Activated CD8-positive, alpha-beta memory T cell treated with anti-CD3 and anti-CD28 coated beads for 24 hours (primary cell): ENCODE measurements at places on chromosomes 4 and X.

DNA sequence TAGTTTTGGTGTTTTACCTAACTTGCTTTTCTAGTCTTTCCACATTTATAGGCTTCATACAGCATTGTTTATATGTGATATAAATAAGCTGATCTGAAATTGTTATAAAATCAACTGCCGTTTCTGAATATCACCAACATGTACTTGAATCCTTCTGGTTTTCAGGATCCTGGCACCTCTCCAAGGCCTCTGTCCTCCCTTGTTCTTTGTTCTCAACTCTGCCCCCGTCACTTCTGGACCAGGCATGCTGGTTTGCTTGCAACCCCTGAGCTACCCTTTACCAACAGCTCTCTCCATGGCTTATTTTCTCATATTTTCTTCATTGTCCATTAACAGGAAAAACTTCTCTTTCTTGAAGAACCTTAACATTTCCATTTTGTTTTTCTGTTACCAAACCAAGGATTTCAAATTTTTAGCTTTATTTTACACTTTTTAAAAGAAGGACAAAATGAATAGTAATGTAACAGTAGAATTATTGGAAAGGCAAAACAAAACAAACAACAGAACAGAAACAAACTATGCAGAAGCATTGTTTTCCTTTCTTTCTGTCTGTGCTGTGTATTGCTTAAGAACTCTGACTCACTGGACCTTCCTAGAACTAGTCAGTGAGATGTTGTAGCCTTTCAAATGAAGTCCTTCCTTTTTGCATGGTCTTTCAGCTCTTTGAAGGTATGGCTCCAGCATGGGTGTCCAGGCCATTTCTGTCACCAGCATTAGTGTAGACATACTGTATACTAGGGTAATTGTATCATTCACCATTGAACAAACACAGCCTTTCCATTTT lies 44.8 kb downstream of the BANK1 start:
- no peak for DNase-seq

GRCh38 chr4:77203380-77204197 lies 46.6 kb downstream of the CCNG2 start:
- DNase-seq, result peak; percentile 80

GRCh38 chr4:4913147-4913561 lies 53.7 kb downstream of the MSX1 start:
- DNase-seq, result no peak

- DNase-seq, result no peak
These were observed 11.3 kb upstream of the SLC9A7 start for GRCh38 chrX:46770000-46770816.

GRCh38 chr4:133624744-133625143 lies 475.6 kb downstream of the PCDH10 start:
- DNase-seq, result no peak

GRCh38 chr4:183035256-183035655 lies 63.8 kb upstream of the WWC2 start:
- no peak for DNase-seq

DNA sequence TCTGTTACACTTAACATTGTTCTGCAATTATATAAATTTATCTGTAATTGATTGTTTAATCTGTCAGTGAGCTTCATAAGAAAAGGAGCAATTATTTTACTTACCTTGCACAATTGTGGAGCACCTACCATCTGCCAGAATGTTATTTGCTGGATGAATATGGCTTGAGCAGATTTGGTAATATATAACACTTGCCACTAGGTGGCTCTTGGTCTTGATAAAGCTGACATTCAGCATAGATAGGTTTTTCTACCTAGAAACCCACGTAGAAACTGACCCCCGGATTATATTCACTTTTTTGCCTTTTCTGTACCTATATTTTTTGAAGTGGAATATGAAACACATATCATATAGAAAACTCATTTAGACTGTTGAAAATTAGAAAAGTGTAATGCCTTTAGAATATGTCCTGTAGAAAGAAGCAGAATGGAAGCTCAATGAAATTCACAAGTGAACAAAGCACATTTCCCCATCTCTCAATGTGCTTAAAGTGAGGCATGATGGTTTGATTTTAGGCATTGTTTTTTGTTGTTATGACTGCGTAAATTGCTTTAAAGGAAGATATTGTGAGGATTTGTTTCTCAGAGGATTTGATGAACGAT lies 9.5 kb downstream of the RBPJ start:
- no peak for DNase-seq

DNA sequence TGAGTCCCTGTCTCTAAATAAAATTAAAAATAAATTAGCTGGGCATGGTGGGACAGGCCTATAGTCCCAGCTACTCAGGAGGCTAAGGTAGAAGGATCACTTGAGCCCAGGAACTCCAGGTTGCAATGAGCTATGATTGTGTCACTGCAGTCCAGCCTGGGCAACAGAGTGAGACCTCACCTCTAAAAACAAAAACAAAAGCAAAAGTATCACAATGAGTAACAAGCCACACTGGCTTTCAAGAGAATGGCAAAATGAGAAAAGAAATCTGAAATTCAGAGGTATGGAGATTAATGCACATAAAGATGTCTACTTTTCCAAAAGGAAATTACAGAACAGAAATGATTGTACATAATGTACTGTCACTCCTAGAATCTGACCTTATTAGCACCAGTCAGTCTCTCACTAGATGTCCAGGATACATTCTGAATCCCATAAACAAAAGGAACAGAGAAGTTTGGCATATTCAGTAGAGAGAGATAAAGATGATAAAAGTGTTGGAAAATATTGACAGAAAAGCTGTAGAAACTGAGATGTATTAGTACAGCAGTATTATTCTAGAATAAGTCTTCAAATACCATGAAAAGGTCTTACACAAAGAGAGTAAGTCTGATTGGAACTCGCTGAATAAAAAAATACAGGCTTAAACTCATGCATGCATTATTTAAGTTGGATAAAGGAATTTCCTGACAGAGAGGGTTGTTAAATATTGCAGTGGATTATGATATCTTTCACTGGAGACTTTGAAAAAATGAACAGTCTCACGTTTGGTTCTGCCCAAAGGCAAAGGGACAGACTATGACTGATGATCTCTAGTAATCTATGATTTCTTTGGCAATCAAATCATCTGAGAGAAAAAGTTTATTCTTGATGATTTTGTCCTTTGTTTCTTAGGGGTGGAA lies 102.5 kb downstream of the SH3RF1 start:
- no peak for DNase-seq

- DNase-seq, result no peak
These were observed 29.5 kb upstream of the XIAP start for GRCh38 chrX:123830309-123830708.

DNA sequence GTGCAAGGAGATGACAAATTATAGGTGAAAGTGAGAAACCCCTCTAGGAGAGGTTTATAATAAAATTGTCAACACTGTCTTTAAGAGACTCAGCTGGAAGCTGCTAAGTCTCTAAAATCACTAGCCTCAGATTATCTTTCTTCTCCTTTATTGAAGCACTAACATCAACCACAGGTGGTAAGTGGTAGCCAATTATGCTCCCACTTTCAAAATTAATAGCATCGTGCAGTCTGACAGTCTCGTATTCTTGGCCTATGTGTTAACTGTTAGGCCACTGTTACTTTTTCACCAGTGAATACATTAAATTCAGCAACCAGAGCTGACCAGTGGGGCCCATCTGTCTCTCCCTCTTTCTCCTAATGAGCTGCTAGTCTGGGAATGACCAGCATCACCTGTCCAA lies 674.1 kb downstream of the RAPGEF2 start:
- no peak for DNase-seq

- DNase-seq, result no peak
These were observed 204.6 kb downstream of the RTL9 start for GRCh38 chrX:110563282-110563681.

GRCh38 chrX:25337841-25338240 lies 322.1 kb upstream of the ARX start:
- DNase-seq, result no peak

DNA sequence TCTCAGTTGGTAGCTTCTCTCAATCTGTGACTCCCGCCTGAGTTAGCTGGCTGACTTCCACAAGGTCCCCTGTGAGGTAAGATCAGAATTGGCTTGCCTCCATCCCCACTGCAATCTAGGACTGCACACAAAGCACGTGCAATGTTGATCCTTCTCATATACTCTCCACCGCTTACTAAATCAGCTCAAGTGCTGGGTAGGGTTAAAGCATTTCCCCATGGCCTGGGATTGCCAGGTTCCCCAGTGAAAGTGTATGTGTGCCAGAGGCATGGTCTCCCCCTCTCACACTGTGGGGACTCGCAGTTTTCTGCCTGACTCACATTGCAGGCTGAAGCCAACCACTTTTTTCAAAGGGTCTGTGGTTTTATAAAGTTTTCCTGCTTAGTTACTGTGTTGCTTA lies 886.9 kb downstream of the FAM133A start:
- no peak for DNase-seq

DNA sequence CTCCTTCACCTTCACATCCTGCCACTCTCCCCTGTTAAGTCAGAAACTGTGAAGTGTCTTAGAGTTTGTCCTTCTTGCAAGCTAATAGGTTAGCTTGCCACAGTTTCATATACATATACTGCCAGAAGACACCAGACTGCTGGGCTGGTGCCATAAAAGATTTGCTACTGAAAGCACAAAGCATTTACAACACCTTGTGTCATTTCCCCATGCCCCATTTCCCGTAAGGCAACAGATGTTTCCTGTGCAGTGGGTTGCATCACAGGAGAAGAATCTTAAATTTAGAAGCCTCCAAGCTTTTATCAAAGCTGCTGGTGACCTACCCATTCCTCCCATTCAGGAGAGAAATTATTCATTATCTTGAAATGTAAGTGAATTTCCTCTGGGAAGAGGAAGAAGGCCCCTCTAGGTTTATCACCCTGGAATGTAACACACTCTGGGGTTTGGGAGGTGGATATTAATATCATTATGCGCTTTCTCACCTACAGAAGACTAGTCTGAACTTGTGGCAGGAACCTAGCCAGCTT lies 34.5 kb upstream of the RAB33B start:
- no peak for DNase-seq
